ENCODE measurements at places on chromosomes 16 and 17.

- DNase-seq: no peak
Measured at GRCh38 chr17:76961869-76962268, 93.7 kb downstream of the MGAT5B start.

DNA sequence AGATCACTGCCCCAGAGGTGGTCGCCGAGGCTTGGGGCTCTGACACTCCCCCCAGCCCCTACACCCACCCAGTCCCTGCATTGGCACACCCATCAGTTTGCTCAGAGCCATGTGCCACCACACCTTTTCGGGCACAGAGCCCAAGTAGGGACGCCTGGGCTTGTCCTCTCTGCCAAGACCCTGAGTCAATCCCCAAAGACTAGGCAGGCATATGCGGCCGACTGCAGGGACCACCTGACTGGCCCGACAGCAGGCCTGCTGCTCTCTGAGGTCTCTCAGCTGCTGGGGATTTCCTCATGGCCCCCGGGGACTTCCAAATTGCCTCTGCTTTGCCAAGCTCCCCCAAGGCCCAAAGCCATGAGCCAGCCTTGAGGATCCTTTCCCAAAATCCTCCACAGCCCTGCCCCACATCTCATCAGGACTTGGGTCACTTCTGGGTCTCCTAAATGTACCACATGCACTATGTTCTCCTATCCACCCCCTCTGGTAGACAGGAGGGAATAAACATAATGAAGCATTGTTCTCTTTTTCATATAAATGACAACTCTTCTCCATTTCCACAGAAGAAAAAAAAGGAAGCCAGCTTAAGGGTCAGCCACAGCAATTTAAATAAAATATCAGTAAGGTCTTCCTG is 30.6 kb downstream of the MYO18A start:
- DNase-seq: peak; percentile 50

GRCh38 chr17:70136131-70136530 is 33.2 kb upstream of the KCNJ2 start:
- no peak for DNase-seq

GRCh38 chr17:36722121-36722902 is 120.9 kb downstream of the MRM1 start:
- peak; percentile 15 for DNase-seq

DNA sequence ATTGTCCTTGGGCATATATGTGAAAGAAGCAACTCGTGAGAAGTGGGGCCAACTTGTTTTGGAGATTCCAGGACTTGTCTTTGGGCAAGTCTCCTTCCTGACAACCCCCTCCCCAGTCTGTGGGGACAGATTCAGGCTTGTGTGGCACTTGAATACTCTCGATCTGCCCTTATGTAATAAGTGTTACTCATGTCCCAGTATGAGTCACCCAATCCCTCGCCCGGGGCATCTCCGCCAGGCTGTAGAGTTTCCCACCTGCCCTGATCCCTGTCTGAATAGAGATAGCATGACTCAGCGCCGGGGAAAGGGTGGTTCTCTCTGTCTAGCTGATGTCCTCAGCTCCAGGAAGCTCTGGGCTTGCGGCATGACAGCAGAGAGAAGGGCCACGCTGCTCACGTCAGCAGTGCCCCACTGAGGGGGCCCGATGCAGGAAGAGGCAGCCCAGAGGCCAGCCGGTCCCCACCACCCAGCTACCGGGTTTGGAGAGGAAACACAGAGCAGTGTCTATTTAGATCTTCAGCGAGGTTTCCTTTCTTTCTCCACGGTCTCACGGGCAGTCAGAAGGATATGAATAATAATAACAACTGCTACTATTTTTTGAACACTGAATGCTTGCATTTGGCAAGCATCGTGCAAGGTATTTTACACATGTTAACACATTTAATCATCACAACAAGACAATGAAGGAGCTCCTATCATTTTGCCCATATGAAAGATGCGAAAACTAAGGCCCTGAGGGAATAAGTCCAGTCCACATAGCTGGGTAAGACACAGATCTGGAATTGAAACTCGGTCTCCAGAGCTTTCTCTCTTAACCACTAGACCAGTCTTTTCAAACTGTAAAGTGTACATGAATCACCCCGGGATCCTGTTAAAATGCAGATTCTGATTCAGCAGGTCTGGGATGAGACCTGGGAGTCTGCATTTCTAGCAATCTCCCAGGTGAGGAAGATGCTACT is 426.7 kb upstream of the MAF start:
- peak; percentile 91 for DNase-seq

GRCh38 chr16:8370374-8371270 is 219.7 kb downstream of the TMEM114 start:
- peak; percentile 46 for DNase-seq

GRCh38 chr17:8889458-8890210 is 22.2 kb upstream of the PIK3R6 start:
- DNase-seq: no peak

- no peak for DNase-seq
Measured at GRCh38 chr16:63373744-63374143, 1337.5 kb upstream of the CDH8 start.

- DNase-seq: no peak
Measured at GRCh38 chr17:16971458-16972338, at the start of gene TNFRSF13B. TSS of gene TNFRSF13B (minus strand) at chr17:16972118. CDS start at chr17:16972075, 43 bp downstream.

GRCh38 chr17:43906951-43907424 is 348 bp downstream of the MPP2 start:
- DNase-seq: no peak

Measured in LoVo (cell line).